Stimulated activated CD8-positive, alpha-beta memory T cell treated with anti-CD3 and anti-CD28 coated beads, Interleukin-12 subunit alpha, Interleukin-12 subunit beta, amount 100 ng/mL, for 1 hour (primary cell): ENCODE measurements at places on chromosomes 7 and 10.

GRCh38 chr10:480498-480927 lies 209.0 kb downstream of the DIP2C start:
- DNase-seq: no peak

- no peak for DNase-seq
These were observed 167.3 kb downstream of the USP6NL start for GRCh38 chr10:11444155-11444530.

GRCh38 chr7:156014201-156014600 lies 201.9 kb upstream of the SHH start:
- DNase-seq: no peak

DNA sequence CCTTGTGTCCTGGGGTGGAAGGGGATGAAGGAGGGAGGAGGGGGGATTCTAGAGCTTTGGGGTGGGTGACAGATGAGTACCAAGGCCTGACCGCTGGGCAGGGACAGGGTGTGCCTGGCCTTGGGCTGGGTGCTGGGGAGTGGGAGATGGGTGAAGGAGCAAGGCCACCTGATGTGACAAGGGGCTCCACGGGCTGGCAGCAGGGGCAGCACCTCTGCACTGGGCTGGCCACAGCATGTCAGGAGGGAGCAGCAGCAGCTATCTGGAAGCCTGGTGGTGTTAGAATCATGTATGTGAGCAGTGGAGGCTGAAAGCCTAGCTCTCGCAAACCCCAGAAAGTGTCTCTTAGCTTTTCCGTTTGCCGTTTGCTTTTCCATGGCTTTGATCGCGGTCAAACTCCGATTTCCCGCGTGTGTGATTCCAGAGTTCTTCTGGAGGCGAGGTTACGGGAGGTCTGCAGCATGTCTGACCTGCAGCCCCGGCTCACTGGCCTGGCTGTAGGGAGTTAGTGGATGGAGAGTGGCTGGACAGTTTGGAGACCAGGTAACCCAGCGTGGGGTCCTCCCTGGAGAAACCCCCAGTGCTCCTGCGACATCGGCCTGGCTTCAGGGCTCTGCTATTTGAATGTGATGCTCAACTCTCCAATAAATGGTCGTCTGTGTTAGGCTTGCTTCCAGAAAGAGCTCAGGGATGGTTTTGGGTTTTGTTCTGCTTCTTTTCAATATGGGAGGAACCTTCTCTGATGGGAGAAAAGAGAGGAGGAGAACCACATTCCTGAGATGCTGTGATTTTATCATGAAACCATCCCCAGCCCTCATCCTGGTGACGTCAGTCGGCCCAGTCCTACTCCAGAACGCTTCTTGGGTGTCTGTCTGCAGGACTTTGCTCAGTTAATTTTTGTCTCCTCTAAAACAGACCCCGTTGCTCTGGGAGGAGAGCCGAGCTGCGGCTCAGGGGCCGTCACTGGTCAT lies 105.5 kb downstream of the CUX1 start:
- DNase-seq: no peak
